ENCODE measurements at places on chromosomes 3 and 15.

DNA sequence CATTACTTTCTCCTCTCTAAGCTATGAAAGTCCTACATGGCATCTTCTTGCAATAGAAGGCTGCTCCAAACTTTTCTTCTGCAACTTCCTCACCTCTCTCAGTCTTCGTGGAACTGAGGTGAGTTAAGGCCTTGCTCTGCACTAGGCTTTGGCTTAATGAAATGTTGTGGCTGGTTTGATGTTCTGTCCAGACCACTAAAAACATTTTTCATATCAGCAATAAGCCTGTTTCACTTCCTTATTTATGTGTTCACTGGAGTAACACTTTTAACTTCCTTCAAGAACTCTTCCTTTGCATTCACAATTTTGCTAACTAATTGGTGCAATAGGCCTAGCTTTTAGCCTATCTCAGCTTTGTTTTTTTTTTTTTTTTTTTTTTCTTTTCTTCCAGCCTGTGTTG lies 335.3 kb upstream of the NECTIN3 start:
- no peak for DNase-seq

- DNase-seq = no peak
Observed at GRCh38 chr3:102230057-102230456, 204.8 kb upstream of the ZPLD1 start.

DNA sequence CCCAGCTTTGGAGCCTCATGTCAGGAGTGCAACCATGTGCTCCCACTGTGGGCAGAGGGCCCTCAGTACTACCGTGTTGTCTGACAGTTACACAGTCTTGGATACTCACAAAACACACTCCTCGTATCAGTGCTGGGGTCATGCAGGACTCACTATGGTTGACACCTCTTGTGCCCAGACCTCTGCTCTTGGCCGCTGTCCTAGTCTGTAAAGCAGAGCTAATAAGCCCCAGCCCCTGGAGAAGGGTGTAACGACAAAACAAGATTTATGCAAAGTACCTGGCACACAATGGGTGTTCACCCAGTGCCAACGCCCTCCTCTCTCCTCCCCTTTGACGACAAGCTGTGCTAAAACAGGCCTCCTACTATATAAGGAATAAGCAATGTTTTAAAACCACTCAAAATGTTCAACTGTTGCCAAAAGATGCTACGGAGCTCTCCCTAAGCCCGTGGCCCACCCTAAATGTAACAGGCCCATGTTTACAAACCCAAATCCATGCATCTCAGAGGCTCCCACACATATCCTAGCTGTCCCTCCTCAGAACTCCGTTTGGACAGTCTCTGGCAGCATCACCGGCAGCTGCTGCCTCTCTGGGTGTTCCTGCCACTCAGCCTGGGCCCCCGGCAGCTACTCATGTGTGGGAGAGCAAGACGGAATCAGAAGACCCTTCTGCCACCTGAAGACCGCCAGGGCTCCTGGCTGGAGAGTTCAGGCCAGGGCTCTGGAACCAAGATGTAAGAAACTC lies 65.8 kb downstream of the MRPL46 start:
- no peak for DNase-seq

GRCh38 chr3:156218353-156218744 lies 98.0 kb downstream of the KCNAB1 start:
- DNase-seq = no peak

GRCh38 chr3:150367757-150368156 lies 40.3 kb upstream of the TSC22D2 start:
- no peak for DNase-seq

DNA sequence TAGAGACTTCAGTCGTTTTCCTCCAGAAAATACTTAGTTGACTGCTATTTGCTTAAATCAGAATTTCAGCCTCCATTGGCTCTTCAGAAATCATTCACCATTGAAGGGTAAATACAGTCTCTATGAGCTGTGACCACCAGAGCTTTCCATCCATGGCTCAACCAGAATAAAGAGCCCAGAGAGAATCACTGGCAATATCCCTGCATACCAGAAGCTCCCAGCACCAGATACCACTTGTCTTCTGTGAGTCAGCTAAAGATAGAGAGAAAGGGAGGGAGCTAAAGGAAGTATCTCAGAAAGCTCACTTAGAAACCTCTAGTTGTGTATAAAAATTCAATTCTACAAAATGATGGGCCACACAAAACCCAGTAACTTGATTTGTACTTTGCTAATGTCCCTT lies 115.2 kb upstream of the TMCO5A start:
- no peak for DNase-seq

DNA sequence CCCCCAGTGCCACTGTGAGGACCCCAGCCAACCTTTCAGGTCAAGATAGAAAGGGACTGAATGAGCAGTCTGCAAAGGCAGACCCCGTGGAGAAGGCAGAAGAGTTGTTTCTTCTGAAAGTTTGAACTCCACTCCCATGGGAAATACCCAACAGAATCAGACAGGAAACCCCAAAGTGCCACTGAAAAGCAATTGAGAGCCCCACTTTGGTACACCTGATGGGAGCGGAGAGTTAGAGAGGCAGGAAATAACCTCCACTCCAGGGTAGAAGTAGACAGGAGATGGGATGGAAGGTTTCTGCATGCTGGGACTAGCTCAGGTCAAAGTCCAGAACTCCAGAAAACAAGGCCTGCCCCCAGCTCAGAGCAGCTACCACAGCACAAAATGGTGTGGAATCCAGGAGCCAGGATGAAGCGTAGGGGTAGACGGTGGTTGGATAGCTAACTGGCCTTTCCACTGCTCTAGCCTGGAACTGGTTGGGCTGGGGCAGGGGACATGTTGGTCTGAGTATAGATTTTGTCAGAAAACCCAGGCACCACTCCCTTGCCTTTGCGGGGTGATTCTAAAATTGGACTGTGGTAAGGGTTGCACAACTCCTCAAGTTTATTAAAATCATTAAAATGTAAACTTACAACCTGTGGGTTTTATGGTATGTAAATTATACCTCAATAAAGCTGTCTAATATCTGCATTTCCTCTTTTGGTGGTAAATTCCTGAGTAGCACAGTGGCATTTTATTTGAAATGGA lies 1.9 kb upstream of the RAB43 start:
- DNase-seq = no peak

DNA sequence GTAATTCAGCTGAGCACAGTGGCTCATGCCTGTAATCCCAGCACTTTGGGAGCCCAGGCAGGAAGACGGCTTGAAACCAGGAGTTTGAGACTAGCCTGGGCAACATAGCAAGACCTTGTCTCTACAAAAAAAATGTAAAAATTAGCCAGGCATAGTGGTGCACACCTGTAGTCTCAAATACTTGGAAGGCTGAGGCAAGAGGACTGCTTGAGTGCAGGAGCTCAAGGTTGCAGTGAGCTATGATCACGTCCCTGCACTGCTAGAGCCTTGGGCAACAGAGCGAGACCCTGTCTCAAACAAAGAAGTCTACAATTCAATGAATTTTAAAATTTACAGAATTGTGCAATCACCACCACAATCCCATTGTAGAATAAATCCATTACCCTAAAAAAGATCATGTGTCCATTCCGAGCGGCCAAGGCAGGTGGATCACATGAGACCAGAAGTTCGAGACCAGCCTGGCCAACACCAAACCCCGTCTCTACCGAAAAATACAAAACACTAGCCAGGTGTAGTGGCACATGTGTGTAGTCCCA lies 45.2 kb downstream of the FBXO22 start:
- no peak for DNase-seq

DNA sequence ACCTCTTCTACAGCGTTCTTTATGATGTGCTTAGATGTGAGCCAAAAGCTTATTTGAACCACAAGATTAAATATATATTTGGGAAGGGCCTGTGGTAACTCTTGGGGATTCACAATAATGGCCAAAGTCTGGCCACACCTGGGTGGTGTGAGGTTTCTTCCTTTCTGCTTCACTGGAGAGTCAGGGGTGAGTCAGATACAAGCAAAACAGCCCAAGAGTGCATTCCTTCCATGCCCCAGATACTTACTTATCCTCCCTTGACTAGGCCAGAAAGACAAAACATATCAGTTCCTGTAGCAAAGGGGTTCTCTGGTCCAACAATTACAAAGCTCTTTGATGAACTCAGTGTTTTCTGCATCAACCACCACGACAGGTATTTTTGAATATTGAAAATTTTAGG lies 941 bp downstream of the ZBED2 start:
- no peak for DNase-seq

DNA sequence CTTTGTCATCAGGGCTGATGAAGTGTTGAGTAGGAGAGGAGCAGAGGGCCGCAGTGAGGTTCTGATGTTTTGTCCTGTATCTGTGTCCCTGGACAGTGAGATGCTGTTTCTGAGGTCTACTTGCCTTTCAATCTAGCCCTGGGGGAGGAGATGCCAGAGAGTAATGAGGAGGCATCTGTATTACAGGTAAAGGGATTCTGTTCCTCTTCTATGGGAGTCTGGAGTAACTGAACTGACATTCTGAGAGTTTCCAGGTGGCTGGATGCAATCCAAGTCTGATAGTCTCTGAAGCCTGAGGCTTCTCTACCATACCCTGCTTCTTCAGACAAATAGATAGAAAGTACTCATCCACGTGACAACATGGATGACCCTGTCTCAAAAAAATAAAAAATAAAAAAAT lies 60.9 kb downstream of the IL12A start:
- DNase-seq = no peak

- DNase-seq = no peak
Observed at GRCh38 chr3:53027254-53027844, 18.5 kb downstream of the SFMBT1 start.

- DNase-seq = no peak
Observed at GRCh38 chr3:139443186-139443585, 33.1 kb downstream of the RBP2 start.

DNA sequence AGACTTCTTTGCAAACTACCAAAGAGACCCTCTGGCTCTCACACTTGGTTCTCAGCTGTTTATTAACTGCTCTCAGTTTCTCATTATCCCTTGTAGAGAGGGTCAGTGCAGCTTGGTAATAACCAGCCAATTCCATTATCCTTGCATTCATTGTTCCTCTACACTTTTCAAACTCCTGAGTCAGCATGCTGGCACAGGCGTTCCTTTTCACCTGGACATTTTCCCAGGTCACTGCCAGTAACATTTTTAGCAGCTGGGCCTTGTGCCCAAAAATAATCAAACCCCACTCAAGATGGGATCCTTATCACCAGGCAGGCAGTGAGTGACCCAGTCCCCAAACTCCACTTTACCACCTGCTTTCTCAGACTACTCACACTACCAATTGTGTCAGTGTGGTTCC lies 4.8 kb upstream of the SUMF1 start:
- DNase-seq = no peak

- no peak for DNase-seq
Observed at GRCh38 chr3:45765958-45766357, 30.4 kb downstream of the SLC6A20 start.

- DNase-seq = no peak
Observed at GRCh38 chr3:46607603-46608028, 4.7 kb upstream of the FAM240A start.

DNA sequence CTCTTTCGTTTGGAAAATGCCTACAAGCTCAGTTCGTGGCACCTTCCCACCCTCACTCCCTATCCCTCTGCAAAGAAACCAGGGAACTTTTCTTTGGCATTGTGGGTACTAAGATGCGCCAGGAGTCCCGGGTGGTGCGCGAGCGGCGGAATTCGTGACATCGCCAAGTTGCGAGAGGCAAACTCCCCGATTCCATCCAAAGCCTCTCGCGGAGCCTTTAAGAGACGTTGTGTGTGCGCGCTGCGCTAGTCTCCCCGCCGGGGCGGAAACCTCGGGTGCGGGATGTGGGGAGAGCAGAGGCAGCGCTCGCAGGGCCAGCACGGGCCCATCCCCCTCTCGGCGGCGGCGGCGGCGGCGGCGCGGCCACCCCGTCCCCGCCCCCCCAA lies 443 bp upstream of the NR2F2 start:
- no peak for DNase-seq

GRCh38 chr3:131840156-131840797 lies 194.5 kb downstream of the CPNE4 start:
- no peak for DNase-seq

DNA sequence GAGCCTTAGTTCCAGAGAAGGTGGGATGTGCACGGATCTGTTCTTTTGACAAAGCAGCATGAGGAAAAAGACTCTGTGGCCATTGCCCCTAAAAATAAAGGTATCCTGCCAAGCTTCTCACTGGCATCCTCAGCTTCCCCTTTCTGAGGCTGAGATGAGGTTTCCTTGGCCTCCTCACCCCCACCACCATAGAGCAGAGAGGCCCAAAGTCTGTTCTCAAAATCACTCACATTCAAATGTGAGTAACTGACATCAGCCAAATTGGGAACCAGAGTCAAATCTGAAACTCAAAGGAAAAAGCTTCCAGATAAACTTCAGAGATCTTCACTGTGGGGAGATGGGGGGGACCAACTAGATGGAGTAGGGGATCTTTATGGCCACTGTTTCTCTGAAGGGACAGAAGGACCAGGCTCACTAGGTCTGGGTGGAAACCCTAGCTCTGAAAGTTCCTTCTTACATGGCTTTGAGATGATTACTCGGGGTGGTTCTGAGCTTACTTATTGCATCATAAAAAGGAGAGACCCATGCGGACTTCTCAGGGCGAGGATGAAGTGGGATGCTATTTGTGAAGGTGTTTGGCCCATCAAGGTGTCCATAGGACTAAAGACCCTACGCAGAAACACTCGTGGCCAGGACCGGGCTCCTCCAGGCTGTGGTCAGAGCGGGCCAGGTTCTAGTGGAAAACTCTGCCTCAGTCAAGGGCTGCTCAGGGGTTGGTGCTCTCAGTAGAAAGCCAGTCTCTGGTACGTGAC lies 61.5 kb upstream of the MEF2A start:
- DNase-seq = no peak

- no peak for DNase-seq
Observed at GRCh38 chr15:39362821-39363561, 217.9 kb upstream of the THBS1 start.

DNA sequence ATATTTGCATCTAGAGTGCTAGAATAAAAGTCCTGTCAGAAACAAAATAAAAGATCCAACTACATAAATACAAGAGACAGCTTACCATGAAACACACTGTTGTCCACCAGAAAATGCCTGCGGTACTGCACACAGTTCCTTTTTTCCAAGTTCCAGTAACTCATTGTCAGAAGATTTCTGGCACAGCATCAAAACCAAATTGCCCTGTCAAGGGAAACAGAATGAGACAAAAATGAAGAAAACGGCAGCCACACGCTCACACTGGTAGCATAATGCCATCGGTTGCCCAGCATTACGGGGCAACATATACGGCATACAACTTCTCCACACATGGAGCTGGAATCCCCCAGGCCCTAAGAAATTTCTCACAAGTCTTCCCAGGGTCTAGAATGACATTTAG lies 40.8 kb downstream of the PLCH1 start:
- no peak for DNase-seq

DNA sequence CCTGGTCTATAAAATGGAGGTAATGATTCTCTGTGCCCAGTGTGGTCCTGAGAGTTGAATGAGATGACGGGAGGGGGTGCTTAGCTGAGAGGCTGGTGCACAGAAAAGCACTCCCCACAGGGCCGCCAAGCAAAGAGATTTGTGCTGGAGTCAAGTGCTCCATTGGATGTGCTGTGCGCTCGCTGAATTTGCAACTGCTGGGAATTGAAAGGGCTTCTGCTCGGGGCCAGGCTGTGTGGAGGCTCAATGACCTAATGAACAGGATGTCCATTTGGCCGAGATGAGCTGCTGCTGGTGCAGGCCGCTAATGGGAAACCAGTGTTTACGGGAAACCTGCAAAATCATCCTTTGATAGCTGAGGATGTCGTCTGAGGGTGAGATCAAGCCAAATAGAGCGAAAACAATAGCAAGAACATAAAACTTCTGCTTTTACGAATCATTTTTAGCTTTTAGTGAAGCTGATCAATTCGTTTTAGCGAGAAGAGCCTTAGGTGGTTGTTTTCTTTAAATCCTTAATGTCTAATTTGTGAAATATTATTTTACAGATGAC lies 211.7 kb downstream of the GABRG3 start:
- DNase-seq = no peak

- no peak for DNase-seq
Observed at GRCh38 chr3:136838641-136839555, 20.0 kb downstream of the SLC35G2 start.
